GM03348 (cell line): ENCODE measurements at places on chromosomes 5 and 9.

GRCh38 chr5:6812091-6812490, 98.9 kb downstream of the TENT4A start:
- DNase-seq = no peak

DNA sequence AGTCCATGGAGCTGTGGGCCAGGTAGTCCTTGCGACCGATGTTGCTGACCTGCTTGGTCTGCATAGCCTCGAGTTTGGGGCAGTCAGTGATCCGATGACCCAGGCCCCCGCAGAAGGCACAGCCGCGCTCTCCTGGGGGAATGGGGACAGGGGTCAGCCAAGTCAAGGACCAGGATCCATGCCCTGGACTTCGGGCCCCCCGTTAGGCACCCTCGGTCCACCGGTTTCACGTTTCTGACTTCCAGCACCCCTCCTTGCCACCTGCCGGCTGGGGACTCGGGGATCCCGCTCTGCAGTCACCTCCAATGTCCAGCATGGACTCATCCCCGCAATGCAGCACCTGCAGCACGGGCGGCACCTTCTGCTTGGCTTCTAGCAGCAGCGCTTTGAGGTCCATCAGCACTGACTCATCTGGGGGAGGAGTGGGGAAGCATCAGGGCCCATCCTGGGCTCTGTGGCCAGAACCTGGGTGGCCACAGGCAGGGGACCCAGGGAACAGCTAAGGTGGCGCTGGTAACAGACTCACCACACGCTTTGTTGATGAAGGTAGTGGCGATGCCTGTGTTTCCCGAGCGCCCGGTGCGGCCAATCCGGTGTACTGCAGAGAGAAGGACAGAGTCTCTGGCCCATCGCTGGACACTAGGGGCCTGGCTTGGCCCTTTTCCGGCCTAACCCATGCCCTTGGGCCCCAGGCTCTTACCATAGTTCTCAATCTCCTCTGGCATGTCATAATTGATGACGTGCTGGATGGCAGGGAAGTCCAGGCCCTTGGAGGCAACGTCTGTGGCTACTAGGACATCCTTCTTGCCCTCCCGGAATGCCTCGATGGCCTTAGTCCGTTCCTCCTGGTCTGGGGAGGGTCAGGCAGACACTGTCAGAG, 2.4 kb upstream of the DOK3 start:
- no peak for DNase-seq

GRCh38 chr9:129838707-129839259, 3.5 kb downstream of the USP20 start:
- DNase-seq = peak; percentile 82

DNA sequence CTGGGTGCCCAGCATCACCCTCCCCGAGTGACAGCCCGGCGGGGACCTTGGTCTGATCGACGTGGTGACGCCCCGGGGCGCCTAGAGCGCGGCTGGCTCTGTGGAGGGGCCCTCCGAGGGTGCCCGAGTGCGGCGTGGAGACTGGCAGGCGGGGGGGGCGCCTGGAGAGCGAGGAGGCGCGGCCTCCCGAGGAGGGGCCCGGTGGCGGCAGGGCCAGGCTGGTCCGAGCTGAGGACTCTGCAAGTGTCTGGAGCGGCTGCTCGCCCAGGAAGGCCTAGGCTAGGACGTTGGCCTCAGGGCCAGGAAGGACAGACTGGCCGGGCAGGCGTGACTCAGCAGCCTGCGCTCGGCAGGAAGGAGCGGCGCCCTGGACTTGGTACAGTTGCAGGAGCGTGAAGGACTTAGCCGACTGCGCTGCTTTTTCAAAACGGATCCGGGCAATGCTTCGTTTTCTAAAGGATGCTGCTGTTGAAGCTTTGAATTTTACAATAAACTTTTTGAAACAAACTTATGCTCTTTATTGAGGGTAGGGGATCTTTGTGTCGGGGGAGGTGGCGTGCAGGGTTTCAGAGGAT, 1.3 kb downstream of the GADD45G start:
- no peak for DNase-seq

- no peak for DNase-seq
Observed at GRCh38 chr5:65790371-65791163, 68.6 kb downstream of the NLN start.

GRCh38 chr9:34578241-34579103, 11.1 kb downstream of the CNTFR start:
- peak; percentile 67 for DNase-seq

- DNase-seq = peak; percentile 31
Observed at GRCh38 chr9:16031971-16032370, 479.1 kb downstream of the CCDC171 start.

- no peak for DNase-seq
Observed at GRCh38 chr9:27412963-27413362, 111.1 kb upstream of the IFNK start.

- DNase-seq = no peak
Observed at GRCh38 chr5:68751661-68752060, 342.2 kb upstream of the SLC30A5 start.

DNA sequence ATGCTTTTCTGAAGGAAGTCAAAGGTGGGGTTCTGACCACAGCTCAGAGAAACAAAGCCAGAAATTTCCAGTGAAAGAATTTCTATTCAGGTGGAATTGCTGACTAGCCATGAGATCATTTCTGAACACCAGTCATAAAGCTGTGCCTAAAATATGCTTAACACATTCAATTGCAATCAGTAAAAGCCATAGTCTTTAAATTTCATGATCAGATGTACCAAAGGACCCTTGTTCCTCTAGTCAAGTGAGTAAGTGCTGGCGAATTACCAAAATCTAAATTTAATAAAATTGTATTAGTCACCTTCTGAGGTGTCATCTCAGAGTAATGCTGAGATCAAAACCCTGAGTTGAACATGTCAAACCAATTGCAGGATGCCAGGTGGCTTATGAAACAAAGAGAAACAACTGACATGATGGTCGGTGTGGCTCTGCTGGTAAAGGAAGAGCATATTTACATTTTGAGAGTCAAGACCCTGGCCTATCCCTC, 334.2 kb upstream of the CCNH start:
- no peak for DNase-seq

DNA sequence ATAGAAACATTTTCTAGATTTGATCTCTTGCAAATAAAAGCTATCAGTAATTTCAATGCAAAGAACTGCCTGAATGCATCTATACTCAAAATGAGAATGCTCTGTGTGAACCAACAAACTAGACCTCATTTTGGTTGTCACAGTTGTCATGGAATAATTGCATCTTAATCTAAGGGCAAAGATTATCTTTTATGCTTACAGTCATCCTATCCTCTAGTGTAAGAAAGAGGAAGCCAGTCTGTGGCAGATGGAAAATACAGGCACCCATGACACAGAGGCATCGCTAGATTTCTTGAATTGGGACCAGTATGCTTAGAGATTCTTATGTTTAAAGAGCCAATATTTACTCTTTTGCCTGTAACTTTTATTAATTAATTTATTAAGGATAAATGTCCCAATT, 95.0 kb downstream of the MACIR start:
- DNase-seq = no peak

DNA sequence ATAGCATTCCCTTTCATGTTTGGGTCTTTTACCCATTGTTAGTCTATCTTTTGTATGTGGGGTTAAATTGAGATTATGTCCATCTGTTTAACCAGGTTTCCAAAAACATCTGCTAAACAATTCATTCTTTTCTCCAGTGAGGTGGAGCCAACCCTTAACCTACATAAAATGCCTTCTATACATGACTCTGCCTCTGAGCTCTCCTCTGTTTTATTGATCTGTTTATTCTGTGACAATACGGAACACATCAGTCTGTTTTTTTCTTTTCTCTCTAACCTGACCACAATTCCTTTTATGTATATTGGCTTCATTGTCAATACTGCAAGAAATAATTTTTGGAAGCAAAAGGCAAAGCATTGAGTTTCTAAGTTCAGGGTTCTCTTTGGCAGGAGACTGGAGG, 9.9 kb upstream of the ARL15 start:
- DNase-seq = no peak

DNA sequence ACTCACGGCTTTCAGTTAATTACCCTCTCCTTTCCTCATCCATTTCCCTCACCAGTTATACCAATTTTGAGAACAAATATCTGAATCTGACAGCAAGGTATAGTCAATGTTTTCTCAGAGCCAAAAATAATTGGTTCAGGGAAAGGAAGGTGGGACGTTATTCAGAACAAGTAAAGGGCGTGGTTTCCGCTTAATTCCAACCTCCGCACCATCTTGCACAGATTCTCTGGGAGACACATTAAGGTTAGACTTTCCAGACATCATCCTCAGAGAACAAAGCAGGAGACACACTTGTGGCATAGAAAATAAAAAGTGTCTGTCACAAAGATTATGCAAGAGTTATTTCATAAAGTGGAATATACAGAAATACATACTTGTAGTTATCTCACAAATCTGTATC, 441.2 kb downstream of the IRX1 start:
- DNase-seq = no peak

DNA sequence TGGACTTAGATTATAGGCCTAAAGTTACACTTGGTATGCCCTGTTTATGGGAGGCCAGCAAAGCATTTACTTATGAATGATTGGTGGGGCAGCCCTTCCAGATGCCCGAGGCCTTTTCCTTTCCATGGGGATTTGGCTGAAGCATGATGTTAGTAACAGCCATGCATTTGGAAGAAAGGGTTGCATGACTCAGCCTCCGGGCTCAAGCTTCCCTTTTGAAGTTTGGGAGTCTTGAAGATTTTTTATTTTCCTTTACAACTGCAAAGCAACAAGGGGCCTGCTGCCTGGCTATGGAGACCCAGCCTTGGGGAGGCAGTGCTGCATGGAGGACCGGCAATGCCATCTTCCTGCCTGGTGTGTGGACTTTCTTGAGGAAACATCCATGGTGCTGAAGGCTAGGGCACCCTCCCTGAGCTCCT, 244.7 kb downstream of the ICE1 start:
- no peak for DNase-seq
